CD4-positive, alpha-beta T cell treated with Interferon alpha-2 for 1 hour (primary cell): ENCODE measurements at places on chromosomes 5 and 9.

DNA sequence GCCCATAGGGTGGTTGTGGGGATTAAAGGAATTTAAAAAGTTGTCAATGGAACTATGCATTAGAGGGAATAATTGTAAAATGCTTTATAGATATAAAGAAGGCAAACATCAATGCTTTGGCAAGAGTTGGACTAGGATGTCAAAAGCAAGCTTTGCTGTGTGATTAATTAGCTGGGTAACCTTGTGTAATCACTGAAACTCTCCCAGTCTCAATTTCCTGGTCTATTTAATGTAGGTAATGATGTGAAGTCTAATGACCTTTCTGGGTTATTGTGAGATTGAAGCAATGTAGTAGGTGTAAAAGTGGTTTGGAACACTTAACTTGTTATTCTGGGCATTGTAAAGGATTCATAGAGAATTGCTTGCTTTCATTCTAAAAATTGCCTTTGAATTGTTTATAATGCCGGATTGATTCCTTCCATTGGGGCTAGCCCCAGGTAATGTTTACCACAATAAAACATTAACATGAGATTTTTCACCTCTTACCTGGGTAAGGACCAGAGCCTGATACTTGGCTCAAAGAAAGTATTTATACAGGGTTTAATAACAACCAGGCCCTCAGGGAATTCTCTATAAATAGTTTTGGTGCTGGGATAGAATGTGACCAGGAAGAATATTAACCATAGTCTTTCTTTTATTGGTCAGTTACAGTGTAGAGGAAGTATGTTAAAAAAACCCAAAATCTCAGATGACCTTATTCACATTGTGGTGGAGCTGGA is 30.0 kb upstream of the CLINT1 start:
- no peak for DNase-seq

GRCh38 chr5:103428923-103429322 is 133.7 kb downstream of the NUDT12 start:
- DNase-seq: no peak

GRCh38 chr5:156534906-156535485 is 208.0 kb downstream of the SGCD start:
- DNase-seq: no peak

- no peak for DNase-seq
These were observed 299.4 kb upstream of the IRX2 start for GRCh38 chr5:3050863-3051262.

GRCh38 chr9:23073136-23073535 is 626.5 kb downstream of the DMRTA1 start:
- DNase-seq: no peak

DNA sequence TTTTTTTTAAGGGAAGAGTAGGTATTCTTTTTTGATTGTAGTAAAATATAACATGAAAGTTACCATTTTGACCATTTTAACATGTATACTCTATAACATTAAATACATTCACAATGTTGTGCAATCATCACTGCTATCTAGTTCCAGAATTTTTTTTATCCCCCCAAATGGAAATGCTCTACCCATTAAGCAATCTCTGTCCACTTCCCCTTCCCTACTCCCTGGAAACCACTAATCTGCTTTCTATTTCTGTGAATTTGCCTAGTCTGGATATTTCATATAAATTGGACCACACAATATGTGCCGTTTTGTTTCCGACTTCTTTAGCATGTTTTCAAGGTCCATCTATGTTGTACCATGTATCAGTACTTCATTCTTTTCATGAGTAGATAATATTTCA is 429.5 kb downstream of the TLE1 start:
- DNase-seq: no peak

DNA sequence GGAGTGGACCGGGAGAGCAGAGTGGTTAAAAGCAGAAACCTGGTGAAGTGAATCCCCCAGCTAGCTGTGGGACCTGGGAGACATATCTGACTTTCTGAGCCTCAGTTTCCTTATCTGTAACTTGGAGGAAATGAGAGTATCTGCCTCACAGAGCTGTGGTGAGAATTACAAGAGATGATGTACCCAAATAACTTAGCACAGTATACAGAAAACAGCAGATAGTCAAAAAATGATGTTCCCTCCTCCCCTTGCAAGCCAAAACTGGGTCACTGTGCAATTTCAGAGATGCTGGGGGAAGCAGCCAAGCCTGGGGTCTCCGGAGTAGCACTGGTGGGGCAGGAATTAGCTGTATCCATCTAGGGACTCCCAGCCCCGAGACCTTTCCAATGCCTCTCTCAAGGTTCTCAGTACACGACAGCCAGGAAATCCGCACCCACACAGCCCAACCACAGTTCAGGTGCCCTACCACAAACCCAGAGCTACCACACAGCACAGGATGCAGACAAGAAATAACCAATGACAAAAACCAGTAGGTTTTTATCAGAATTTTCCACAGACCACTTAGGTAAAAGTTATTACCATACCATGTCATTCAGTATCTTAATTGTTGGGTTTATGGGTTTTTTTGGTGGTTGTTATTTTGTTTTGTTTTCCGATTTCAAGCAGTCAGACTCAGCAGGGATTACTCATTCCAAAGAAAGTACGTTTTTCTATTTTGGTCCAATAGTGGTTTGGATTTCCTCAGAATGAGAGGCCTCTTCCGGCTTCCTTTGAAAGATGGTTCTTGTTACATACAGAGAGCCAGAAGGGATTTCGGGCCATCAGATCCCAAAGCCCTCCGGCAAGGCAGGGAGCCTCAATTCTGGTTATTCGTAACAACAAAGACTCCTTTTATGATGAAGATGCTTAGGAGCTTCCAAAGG is 4.9 kb upstream of the HRH2 start:
- DNase-seq: peak; percentile 72

DNA sequence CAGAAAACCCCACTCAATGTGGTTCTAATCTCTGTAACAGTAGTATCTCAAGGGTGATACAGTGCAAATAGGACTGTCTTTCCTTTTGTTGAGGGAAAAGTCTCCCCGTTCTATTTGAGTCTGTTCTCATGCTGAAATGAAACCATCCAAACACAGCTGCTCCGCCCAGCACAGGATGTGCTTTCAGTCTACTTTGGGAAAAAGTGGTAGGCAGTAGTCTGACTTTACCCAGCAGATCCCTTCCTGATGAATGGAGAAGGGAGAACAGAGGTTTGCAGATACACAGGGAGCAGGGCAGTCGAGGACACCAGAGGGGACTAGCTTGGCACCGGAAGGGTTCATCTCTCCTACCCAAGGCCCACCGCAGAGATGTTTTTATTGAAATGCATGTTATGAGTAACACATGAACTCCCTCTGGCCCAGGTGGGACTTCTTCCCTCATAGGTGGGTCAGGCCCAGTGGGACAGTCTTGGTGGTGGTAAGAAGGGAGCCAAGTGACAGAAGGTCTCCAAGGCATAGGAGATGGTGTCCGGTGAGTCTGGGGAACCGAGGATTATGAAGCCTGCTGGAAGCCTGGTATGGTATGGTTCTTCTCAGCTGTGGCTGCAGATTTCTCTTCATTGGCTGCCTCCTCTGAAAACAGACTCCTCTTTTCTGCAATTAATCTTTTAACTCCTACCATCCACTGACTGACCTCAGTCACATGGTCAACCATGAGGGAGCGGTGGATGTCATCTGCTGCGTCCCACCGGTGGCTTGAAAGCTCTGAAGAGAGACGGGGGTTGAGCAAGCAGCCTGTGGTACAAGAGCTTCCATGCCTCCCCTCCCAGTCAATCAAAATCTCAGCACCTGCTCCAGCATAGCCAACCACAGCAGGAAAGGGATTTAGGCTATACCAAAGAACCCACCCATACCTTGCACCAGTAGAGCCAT is 3.0 kb downstream of the EIF4EBP3 start:
- DNase-seq: no peak

- DNase-seq: no peak
These were observed 1397.8 kb downstream of the PTPRD start for GRCh38 chr9:9215050-9215449.

- peak; percentile 47 for DNase-seq
These were observed 1.0 kb downstream of the SET start for GRCh38 chr9:128689820-128690683.

DNA sequence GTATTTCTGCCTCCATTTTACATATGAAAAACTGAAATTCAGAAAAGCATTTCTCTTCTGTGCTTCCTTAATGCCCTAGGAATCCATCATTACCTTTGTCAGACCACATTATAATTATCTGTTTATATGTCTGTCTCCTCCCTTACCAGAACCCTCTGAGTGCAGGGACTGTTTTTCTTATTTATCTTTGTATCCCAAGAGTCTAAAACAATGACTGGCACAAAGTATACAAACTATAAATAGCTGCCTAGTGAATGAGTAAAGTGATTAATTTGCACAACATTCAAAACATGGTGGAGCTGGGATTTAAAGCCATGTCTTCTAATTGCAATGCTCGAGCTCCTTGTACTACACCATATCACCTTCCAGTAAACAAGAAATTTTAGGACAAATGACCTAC is 49.3 kb upstream of the HK3 start:
- no peak for DNase-seq

GRCh38 chr5:171596391-171596878 is 177.0 kb downstream of the FGF18 start:
- no peak for DNase-seq

GRCh38 chr5:88644676-88645075 is 238.3 kb downstream of the MEF2C start:
- DNase-seq: no peak

- DNase-seq: no peak
These were observed 170.3 kb downstream of the PDZD2 start for GRCh38 chr5:31809050-31809870.

DNA sequence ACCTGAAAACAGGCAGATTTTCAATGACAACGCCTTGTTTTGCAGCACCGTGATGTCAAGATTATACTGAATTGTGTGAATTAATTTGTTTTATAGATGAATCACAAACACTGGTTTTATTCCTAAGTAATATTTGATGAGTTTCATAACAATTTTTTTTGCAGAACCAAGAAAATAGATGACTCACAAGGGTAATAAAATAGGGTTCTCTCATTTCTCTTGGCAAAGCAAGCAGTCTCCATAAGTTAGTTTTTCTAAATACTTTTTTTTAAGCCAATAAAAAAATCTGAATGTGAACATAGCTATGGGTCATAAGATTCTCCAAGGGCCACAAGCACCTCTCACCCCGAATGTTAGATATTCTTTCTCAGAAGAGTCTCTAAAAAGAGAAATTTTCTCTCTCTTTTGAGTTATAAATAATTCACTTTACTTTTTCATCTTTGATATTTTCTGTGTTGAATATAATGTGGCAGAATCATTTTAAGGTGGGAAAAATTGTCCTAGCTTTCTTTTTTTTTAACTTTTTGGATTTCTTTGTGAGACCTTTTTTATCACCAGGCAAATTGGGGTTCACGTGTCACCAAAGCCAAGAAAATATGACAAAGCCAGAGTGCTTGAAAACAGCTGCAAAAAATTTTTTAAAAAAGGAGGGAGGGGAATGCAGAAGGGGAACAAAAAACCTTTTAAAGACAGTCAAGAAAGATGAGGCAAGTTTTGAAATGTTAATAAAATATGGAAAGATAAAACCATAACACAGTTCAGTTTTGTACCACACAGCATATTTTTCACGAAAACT is 174.6 kb upstream of the DAPK1 start:
- DNase-seq: no peak

DNA sequence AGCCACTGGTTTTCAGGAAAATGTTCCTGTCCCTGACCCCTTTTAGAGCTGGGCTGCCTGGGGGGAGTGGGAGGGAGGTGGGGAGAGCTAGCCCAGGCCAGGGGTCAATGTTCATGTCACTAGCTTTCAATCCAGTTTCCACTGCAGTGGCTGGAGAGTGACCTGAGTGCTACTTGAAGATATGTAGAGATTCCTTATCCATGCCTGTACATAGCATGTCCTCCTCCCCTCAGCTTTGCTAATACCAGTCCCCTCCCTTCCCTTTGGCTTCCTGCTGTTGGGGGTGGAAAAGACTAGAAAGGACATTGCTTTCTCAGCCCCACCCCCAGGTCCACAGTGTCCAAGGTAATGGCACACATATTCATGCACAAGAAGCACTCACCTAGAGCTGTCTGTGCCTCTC is 7.8 kb downstream of the DNAJB5 start:
- DNase-seq: no peak

DNA sequence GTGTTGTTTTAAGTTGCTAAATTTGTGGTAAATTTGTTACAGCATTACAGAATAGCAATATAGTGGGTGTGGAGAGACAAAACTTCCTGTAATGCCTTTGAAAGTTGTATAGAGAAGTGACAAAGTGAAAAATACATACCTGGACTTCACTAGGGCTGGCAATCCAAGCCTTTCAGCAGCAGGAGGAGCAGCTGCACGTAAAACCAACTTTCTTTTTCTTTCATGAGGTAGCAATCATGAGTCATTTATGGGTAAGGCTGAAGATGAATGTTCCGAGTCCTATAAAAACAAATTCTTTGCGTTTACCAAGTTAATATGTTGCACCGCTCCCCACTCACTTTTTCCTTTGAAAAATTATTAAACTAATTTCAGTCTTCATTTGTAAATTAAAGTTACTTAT is 1138.2 kb downstream of the TAF11L14 start:
- DNase-seq: no peak

GRCh38 chr9:122475717-122476116 is 2.0 kb downstream of the OR1J1 start:
- DNase-seq: no peak

DNA sequence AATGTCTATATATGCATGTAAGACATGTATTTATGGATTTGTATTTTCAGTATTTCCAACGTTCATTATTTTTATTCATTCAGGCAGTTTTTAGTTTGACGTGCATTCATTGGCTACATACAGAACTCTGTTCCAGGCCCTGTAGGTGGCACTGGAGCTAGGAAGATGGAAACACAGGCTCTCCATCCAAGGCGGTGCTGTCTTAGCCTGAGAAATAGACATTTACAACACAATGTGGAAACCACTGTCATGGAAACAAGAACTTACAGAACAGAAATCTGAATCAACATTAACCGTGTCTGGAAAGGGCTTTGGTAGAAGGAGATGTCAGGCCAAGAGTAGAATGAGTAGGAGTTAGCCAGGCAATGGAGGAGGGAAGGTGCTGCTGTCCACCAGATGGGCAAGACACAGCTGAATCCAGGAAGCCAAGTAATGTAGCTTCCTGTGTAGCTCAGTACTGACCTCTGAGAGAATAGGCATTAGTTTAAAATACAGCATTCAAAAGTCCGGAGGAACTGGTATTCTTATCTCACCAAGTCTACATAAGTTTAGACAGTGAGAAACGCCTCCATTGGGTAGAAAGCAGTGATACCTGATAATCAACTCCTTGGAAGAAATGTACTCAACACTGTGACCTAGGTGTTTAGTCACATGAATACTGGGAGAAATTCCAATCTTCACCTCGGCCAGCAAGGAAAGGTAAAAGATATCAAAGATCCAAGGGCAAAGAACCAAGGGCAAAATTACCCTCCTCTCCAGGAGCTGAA is 388.6 kb upstream of the CDH6 start:
- DNase-seq: no peak
